ENCODE measurements at places on chromosomes 13 and 19.
A peak's percentile ranks its signal among the peaks of the same experiment; 100 is the strongest.

DNA sequence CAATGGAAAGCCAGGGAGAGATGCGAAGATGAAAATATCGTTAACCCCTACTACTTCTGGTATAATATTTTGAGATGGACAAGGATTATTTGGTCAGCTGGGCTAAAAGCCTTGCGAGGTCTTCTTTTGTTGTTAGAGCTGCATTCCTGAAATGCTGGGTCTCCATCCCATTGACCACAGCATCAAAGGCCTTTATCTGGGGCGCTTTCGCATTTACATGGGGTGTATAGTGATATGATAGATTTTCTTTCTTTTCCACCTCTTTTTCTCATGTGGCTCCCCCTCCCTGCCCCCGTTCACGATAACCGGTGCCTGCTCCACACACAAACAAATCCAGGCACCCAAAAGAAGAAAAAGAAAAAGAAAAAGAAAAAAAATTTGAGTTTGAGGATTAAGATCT lies 77.5 kb downstream of the ZNF536 start:
- H3K4me3 ChIP-seq = peak overlapping the region; percentile 55
- DNase-seq = no peak
- no peaks in the 10 kb centered on the region for H3K27me3 ChIP-seq
- no peaks in the 10 kb centered on the region for H3K36me3 ChIP-seq
- no peak overlapping the region for H3K27ac ChIP-seq

GRCh38 chr13:35143123-35143522 lies 201.1 kb downstream of the NBEA start:
- no peak overlapping the region for H3K4me3 ChIP-seq
- H3K36me3 ChIP-seq = no peaks in the 10 kb centered on the region

DNA sequence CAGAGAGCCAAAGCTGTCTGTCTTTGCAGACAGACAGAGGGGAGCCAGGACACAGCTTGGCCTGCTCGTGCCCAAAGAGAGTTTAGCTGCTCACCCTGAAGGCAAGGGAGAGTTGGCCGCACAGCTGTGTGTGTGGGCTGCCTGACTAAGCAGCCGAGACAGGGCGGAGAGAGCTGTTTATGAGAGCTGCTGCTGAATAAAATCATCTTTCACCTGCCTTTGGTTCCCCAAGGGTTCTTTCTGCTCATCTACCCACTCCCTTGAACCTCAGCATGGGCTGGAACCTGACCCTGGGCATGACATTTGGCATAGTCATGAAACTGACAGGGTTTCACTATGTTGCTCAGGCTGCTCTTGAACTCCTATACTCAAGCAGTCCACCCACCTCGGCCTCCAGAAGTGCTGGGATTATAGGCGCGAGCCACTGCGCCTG lies 98.2 kb downstream of the RBM26 start:
- H3K4me1 ChIP-seq = peaks cover 8% of the 10 kb centered on the region
- DNase-seq = no peak
- no peak overlapping the region for H3K4me3 ChIP-seq
- no peak overlapping the region for H3K27ac ChIP-seq
- no peaks in the 10 kb centered on the region for H3K36me3 ChIP-seq

DNA sequence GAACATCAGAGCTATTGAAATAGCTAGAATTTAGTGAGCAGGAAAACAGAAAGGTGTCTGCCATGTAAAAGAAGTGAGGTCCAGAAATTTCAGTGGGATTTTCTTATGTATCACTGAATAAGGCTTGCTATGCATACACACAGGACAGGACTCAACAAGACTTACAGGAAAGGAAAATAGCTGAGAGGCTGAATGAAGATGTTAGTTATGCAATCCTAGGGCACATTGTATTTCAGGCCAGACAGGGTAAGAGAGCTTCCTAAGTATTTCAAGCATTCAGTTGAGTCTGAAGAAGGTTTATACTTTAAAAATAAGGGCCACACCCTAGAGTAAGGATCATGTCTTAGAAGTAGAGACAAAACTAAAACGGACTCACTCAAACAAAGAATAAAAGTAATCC lies 419.9 kb upstream of the PRR20A start:
- no peak for DNase-seq

- DNase-seq = no peak
- no peaks in the 10 kb centered on the region for H3K27me3 ChIP-seq
- H3K4me1 ChIP-seq = no peaks in the 10 kb centered on the region
- no peak overlapping the region for H3K4me3 ChIP-seq
Measured at GRCh38 chr13:104008541-104009435, 942.6 kb upstream of the SLC10A2 start.

DNA sequence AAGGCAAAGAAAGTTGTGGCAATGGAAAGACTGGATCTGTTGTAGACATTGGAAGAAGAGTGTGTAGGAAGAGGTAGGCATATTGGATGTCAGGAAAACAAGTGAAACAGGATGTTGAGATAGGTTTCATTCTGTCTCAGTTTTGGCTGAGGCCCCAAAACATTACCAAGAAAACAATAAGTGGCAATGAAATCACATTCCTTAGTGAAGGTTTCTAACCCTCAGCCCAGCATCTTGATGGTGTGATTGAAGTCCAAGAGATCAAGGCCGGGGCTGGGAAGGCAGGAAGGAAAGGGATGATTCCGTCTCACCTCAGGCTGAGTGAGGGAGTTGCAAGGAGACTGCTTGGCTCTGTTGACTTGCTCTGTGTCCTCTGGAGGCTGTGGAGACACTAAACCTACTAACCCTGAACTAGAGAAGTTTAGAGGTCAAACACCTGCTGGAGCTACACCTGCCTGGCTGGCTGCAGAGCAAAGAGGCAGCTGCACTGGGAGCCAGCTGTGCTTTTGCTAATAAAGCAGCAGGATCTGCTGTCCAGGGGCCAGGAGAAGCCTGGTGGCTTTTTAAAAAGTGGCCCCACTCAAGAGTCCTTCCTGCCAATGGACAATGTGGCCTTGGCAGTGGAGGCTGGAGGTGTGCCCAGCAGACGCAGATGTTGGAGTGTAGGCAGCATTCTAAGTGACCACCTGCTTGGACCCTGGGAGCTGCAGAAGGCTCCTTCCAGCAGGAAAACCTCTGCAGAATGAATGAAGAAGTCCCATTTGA lies 53.6 kb downstream of the DGKH start:
- H3K36me3 ChIP-seq = no peaks in the 10 kb centered on the region
- no peak overlapping the region for H3K27ac ChIP-seq
- DNase-seq = no peak
- H3K4me1 ChIP-seq = peaks cover 40% of the 10 kb centered on the region
- H3K4me3 ChIP-seq = no peak overlapping the region

DNA sequence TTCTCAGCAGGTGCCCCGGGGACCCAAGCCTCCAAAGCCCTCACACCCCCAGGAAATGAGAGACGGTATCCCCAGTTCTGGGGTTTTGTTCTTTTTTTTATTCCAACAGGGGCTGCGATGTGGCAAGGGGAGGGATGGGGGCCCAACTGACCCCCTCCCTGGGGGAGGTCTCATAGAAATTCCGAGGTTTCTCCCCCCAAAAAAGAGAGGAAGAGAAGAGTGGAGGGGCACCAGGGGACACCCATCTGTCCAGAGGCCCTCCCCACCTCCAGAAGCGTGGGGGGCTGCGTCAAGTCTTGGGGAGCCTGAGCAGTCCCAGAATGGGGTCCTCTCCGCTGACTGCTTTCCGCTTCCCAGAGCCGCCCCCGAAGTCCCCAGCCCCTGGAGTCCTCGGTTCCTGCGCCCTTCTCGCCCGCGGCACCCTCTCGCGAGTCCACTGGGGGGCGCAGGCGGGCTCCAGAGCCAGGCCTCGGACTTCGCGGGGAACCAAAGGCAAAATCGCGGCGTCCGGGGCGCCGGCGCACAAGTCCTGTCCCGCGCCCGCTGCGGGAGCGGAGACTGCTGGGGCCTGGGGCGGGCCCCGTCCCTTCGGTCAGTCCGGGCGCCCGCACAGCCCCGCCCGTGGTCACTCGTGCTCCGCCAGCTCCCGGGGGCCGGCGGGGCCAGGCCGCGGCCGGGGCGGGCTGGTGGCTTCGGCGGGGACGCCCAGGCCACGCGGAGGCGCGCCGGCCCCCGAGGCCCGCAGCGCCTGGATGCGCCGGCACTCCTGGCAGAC lies 4.4 kb upstream of the ATP1A3 start:
- peaks cover 6% of the 10 kb centered on the region for H3K27me3 ChIP-seq
- no peak overlapping the region for H3K4me3 ChIP-seq
- H3K4me1 ChIP-seq = peaks cover 5% of the 10 kb centered on the region
- no peak for DNase-seq

GRCh38 chr13:79936368-79937136 lies 404.4 kb downstream of the SPRY2 start:
- H3K4me1 ChIP-seq = peaks cover 29% of the 10 kb centered on the region
- peak overlapping the region; percentile 93 for H3K27ac ChIP-seq
- H3K4me3 ChIP-seq = peak overlapping the region; percentile 41
- DNase-seq = peak; percentile 53
- no peaks in the 10 kb centered on the region for H3K27me3 ChIP-seq

DNA sequence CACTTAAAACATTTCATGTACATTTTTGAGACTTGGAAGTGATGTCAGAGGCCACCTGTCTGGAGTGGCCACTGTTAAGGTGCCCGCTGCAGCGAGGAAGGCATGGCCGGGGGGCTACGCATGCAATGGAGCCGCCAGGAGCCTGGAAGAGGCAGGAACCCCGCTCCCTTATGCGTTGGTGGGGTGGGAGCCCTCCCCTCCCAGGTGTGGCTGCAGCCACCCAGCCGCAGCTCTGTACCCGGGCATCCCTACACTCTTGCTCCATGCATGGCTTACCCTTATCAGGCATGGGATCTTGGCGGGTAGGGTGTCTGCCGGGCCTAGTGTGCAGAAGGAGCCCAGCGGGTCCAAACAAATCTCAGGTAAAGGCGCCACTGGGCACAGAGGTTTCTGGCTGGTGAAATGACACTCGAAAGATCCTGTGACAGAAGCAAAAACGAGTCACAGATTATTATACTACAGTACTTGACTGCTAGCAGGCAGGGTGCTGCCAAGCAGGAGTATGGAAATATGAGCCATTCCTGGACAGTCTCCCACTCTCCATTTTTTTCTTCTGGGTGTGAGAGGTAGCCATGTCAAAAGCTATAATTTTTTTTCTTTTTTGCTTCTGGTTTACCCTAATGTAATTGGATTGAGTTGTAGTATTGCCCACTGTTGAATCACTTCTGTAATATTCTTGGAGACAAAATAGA lies 1606.3 kb upstream of the MIR17HG start:
- H3K27me3 ChIP-seq = no peaks in the 10 kb centered on the region
- H3K4me3 ChIP-seq = no peak overlapping the region
- DNase-seq = no peak
- no peak overlapping the region for H3K27ac ChIP-seq
